ENCODE measurements at places on chromosomes 16 and 17.

DNA sequence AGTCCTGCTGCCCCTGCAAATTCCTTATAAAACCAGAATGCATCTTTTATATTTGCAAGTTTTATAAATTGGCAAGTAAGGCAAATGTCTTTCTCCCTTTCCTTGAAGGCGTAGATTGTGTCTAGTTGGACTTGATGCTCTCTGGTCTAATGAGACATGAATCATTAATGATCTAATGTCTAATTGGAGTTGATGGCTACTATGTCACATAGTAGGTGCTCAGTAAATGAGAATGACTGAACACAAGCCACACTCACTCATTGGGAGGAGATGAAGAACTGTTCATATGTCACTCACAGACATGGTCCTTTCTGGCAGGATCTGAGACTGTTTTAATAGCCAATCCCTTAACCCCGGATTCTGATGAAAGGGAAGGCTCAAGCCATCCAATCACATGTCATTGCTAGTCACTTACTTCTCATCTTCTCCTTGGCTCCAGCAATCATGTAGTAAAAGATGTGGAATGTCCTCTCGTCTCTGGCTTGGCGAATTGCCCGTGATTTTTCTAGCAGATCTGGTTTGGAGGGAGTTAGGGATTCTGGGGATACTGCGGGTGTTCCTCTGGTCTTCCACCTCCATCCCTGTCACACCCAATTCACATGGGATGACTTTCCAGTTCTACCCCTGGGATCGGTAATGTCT is 81.0 kb downstream of the MYH11 start:
- no peak for DNase-seq

- no peak for DNase-seq
These were observed 32.2 kb downstream of the SRL start for GRCh38 chr16:4209666-4210065.

DNA sequence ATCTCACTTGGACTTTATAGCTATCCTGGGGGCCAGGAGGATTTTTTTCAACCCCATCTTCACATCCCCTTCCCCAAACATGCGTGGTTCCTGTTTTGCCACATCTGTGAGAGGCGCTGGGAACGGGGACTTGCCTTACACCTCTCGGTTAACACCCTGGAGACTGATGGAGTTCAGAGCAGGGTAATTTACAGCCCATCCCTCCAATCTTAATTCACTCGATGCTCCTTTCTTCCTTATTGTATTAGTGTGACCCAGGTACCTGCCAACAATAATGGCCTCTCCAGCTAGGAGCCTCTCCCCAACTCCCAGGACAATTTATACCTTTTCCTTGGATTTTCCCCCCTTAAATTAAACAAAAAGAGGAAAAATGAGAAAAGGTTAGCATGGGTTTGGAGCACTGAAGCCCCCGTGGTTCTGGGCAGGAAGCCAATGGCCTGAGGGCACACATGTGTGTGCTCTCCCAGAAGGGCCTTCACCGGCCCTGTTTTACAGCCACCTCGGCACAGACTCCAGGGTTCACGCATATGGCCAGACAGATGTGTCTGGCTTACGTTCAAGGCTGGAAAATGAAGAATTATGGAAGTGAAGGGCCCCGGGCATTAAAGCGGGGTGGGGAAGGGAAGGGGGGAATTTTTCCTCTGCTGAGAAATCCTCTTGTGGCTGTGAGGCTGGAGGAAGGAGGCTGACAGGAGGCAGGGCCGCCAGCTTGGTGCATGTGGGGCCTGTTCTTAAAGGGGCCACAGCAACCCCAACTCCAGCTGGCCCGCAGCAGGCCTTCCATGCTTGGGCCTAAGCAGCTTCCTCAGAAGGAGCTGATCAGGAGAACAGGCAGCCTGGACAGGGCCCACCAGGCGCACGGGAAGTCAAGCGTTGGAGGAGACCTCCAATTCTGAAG is 21.4 kb downstream of the HIC1 start:
- no peak for DNase-seq

GRCh38 chr16:77928096-77928495 is 94.3 kb upstream of the CLEC3A start:
- no peak for DNase-seq

DNA sequence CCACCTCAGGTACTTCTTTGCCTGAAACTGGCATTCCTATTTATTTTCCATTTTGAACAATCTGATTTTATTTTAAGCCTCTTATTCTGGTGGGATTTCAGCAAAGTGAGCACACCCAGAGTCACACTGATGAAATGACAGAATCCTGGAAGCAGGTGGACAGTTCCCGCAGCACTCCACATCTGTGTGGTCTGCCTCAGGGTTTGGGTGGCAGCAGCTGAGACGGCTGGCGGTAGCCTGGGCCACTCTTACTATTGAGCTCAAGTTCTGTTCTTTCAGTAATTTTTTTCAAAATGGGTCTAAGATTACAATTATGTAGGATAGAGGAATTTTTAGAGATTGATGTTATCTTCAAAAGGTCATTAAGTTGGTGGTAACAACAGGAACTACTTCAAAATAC is 32.5 kb upstream of the ENDOV start:
- no peak for DNase-seq

- no peak for DNase-seq
These were observed 6.3 kb upstream of the TENT4B start for GRCh38 chr16:50146479-50147435.

DNA sequence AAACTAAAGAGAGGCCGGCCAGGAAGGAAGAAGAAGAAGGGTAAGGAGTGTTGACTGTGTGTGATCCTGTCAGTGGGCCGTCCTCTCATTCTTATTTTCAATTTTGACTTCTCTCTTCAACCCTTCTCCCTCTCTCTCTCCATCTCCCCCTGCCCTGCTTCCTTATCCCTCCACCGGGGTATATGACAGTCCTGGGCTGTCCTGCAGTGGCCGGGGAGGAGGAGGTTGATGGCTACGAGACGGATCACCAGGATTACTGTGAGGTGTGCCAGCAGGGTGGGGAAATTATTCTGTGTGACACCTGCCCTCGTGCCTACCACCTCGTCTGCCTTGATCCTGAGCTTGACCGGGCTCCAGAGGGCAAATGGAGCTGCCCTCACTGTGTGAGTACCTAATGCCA is 5.6 kb downstream of the CHD3 start:
- no peak for DNase-seq

DNA sequence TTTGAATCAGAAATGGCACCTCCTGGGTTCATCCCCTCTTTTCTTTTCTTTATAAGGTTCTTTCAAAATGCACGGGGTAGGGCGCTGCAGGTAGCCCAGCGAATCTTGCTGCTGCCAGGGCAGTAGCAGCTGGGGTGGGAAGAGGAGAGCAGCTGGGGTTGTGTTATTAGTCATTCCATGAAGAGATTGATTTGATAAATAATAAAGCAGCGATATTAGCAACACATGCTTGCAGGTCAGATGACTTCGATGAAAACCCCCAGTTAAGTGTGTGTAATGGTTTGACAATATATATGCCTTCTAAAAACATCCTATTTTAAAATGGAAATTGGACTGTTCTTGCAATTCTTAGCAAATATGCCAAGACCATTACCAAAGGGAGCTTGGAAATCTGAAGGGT is 200.7 kb downstream of the CCDC182 start:
- DNase-seq, result no peak

DNA sequence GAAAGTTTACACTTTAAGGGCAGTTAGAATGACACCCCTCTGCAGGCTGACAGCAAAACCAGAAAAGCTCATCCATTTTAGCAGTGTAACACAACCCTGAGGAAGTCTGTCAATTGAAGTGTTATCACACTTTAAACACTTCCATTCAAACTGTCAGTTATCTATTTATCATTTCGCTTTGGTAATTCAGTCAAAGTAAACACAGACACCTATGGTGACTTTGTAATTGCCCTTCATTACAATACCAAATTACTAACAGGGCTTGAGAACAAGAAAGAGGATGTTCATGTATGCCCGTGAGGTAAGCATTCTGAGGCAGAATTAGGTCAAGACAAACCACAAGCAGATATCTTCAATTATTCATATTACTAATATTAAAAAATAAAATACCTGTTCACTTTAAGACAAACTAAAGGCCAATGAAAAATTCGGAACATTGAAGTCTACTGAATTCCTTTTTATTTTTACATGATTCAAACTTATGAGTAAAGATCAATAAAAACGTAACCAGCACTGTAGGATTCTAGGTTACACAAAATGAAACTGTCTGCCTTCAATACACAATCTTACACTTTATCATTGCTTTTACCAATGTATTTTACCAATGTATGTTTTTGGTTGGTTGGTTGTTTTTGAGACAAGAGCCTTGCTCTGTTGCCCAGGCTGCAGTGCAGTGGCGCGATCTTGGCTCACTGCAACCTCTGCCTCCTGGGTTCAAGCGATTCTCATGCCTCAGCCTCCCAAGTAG is 57.1 kb downstream of the BRIP1 start:
- DNase-seq, result no peak

DNA sequence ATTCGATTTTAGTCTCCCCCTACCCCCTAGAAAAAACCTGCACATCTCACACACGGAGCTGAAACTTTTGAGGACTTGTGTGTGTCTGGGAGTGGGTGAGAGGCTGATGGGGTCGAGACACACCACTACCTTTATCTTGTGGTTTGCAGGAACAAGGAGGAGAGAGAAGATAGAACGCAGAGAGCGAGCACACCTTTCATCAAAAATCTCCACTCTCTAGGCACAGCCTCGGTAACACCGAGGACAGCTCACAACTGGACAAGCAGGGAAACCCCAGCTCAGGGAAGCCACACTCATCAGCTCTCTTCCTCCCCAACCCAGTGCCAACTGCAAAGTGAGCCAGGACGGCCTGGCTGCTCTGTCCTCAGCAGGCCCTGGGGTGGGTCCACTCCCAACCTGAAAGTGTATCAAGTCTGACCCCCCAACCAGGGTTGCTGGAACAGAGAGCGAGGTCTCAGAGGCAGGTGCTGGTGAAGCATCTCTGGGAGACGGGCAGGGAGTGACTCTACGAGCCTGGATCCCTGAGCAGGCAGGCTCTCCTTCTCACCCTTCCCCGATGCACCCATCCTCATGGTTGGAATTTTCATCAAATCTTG is 5.2 kb upstream of the GHDC start:
- no peak for DNase-seq

GRCh38 chr16:15874745-15875314 is 13.6 kb downstream of the CEP20 start:
- peak; percentile 67 for DNase-seq

- DNase-seq, result peak; percentile 56
These were observed 35.9 kb downstream of the CMTM4 start for GRCh38 chr16:66660422-66661209.

DNA sequence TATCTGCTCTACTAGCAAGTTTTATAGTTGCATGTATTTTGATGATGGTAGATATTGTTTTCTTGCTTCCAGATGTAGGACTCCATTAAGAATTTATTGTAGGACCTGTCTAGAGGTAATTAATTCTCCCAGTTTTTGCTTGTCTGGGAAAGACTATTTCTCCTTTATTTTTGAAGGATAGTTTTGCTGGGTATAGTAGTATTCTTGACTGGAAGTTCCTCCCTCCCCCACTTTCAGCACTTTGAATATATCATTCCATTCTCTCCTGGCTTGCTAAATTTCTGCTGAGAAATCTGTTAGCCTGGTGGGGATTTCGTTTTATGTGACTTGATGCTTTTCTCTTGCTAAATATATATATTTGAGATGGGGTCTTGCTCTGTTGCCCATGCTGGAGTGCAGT is 8.0 kb upstream of the PHB1 start:
- DNase-seq, result no peak

GRCh38 chr17:49193513-49194296 is 16.7 kb downstream of the GNGT2 start:
- DNase-seq, result no peak
